Activated CD4-positive, alpha-beta T cell treated with anti-CD3 and anti-CD28 coated beads, Interleukin-2, amount 50 U/mL, for 48 hours (primary cell): ENCODE measurements at places on chromosomes 5 and 9.

DNA sequence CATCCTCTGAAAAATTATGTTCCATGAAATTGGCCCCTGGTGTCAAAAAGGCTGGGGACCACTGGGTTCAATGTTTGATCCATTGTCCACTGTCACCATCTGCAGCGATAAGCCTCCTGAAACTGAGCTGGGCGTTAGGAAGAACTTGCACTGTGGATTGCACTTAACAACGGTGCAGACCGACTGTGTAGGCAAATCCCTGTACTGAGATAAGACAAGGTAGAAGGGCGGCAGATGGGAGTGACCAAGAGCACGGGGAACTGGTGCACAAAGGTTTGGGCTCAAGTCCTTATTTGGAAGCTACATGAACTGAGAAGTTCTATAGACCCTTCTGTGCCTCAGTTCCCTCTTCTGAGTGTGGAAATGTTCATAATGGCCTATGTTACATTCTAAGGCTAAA lies 41.6 kb upstream of the FLT4 start:
- DNase-seq: no peak

GRCh38 chr9:130340011-130340410 lies 74.5 kb downstream of the HMCN2 start:
- no peak for DNase-seq

DNA sequence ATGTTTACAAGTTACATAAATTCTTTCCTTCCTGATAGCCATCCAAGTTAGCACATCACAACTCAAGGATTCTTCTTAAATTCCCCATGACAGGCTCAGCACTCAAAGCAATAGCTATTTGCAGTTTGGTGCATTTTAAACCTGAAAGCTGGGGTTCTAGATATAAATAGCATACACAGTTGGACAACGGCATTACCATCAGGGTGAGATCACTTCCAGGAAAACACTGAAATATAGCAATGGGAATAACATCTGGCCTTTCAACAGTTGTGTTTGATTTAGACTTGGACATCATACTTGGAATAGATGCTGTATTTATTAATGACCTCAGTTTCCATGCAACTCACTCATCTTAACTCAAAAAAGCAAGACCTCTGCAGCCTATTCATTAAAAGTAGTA lies 24.7 kb upstream of the LECT2 start:
- DNase-seq: no peak

DNA sequence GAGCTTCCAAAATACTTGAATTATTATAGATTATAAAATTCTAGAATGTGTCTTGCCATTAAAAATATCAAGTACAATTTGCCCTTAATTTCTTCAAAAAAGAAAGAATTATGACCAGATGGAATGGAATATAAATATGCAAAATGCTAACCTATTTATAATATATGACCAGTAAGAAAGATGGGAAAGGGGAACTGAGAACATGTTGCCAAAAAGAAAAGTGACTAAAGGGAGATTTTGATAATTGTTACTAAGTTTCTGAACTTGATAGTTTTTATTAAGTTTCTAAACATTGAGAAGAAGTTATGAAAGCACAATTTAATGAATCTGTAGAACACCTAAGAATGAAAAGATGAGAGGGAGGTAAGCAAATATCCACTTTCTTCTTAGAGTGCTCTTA lies 188.4 kb upstream of the NR4A3 start:
- no peak for DNase-seq

- no peak for DNase-seq
Observed at GRCh38 chr5:8436924-8437323, 568.0 kb downstream of the MTRR start.

DNA sequence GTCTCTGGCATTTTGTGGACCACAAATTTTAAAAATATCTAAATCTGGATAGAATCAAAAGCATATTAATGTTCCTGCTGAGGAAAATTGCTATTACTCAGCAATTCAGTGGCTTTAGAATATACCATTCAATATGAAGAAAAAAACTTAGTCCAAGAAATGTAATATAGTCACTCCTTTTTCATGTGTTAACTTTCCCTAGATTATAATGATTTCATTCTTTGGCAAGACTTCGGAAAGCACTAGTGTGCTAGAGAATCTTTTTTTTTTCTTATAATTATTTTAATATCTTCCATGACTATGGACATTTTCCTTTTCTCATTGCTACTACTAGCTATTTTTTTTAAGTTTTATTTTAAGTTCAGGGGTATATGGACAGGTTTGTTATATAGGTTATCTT lies 102.4 kb upstream of the FAM174A start:
- DNase-seq: no peak

DNA sequence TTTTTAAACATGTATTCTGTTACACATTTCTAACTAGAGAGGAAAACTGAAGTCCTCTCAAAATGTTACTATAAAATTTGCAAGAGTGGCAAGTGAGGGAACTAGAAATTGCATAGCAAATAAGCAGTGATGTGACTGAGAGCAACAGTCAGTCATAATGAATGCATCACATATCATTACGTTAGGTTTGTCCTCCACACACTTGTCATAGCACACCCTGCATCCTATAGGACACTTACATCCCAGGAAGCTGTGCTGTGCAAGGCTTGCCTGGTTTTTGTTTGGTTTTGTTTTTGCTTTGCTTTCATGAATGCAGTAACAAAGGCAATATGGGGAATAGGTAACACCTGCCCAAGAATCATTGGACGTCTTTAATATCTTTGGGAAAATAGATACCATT lies 10.8 kb downstream of the NFIB start:
- no peak for DNase-seq

DNA sequence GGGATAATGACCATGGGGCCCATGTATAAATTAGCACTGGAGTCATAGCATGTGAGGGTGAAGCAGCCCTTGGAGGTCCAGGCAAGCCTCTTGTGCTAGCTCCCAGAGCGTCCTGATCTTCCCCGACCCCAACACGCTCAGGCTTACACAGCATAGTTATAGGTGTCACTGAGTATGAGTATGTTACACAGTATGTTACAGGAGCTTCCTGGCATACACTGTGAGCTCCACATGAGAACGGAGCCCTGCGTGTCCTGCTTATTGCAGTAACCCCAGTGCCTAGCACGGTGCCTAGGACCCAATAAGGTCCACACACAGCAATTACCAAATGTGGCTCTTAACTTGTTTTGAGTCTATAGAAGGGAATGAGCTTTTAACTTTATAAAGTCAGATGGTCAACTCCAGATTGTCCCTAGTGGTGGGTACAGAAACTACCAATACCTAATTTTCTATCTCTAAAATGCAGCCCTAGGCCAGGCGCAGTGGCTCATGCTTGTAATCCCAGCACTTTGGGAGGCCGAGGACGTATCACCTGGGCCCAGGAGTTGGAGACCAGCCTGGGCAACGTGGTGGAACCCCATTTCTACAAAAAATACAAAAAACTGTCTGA lies 64.1 kb downstream of the PLAC8L1 start:
- no peak for DNase-seq

- peak; percentile 75 for DNase-seq
Observed at GRCh38 chr9:20640331-20641187, 18.3 kb upstream of the MLLT3 start.

DNA sequence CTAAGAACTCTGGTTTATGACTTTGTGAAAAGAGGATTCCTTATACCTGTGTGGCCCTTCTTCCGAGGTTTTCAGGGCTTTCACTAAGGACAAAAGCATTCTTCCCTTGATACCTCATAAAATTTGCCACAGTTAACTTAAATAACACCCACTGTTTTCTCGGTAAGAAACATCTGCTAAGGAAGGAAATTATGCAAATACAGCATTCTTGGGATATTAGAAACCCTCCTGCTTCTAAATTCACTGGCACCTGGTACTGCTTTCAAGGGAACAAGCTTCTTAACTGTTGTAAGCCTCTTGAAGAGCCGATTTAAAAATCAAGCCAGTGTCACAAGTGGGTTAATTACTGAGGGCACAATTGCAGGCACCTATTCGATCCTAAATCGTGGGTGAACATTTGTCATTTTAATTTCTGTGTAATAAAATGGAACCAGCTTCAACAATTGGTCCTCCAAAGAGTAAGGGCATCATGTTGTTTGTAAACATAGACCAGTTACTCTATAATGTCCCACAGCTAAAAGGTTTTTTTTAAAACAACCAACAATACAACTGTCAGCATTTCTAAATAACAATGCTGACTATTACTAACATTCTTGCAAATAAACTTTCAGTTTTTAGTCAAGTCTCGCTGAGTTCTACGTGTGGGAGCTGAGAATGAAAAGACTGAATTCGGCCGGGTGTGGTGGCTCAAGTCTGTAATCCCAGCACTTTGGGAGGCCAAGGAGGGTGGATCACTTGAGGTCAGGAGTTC lies 26.6 kb downstream of the AK3 start:
- DNase-seq: no peak
